ENCODE measurements at places on chromosomes 6 and 20. TPM values are rescaled to one million over a fixed set of nuclear protein-coding genes. Genes with fewer than 3 reads are reported as not detected.

The MOCS1 gene
- 6.4 TPM for total RNA-seq

The MCCD1 gene
- total RNA-seq, result not detected

DNA sequence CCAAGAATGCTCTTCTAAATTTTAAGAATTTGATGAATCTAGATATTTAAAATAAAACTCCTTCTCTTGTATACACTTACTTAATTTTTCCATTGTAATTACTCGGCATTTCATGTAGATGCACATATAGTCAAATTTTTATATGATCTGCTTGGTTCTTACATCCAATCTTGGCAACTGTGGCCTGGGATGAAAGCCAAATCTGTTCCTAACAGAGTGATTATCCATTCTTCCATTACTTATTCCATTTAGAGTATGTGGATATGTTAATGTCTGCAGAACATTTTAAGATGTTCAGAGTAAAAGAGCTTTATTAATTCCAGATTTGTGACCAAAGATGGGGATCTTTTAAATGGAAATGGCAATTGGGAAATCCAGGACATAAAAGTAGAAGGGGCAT is 144.1 kb upstream of the PDE7B start:
- peaks cover 13% of the 10 kb centered on the region for H3K4me1 ChIP-seq
- H3K27me3 ChIP-seq, result peaks cover 2% of the 10 kb centered on the region
- no peak overlapping the region for H3K4me3 ChIP-seq
- no peak overlapping the region for H3K27ac ChIP-seq
- DNase-seq, result no peak
- H3K36me3 ChIP-seq, result no peaks in the 10 kb centered on the region

- no peak for DNase-seq
- H3K27ac ChIP-seq, result no peak overlapping the region
- no peaks in the 10 kb centered on the region for H3K4me1 ChIP-seq
Observed at GRCh38 chr6:148682990-148683389, 63.8 kb upstream of the UST start.

DNA sequence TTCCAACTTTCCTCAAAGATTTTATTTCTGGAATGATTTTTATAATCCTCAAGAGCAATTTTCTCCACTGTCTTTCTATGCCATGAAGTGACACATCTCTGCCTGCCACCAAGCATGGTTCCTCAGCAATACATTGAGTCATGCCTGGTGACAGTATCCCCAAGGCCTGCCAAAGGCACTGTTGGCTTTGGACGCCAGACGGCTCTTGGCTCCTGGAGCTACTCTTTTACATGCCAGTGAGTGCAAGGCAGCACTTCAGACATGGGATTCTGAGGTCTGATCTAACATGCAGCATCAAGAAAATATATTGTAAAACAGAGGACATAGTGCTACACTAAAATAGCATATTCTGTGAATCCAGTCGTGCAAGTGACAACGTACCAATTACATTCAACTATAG is 20.1 kb upstream of the PLEKHG1 start:
- no peak overlapping the region for H3K4me3 ChIP-seq
- peaks cover under 1% of the 10 kb centered on the region for H3K4me1 ChIP-seq
- DNase-seq, result no peak
- H3K27me3 ChIP-seq, result peaks cover 6% of the 10 kb centered on the region
- no peak overlapping the region for H3K27ac ChIP-seq

GRCh38 chr20:2123720-2124119 is 22.1 kb downstream of the STK35 start:
- H3K4me1 ChIP-seq, result peaks cover 72% of the 10 kb centered on the region
- H3K27ac ChIP-seq, result no peak overlapping the region
- DNase-seq, result no peak

The PAX1 gene
- not detected for total RNA-seq

DNA sequence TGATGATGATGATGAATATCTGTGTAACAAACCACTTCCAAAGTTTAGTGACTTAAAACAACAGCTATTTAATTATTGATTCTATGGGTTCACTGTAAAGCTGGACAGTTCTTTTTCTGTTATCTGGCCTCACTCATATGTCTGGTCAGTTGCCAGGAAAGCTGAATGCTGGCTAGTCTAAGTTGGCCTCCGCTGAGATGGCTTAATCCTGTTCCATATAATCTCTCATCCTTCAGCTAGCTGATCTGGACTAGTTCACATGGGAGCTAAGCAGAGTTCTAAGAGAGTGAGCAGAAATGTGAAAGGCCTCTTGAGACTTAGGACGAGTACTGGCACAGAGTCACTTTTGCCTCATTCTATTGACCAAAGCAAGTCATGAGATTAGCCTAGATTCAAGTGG is 334.7 kb upstream of the FLRT3 start:
- no peaks in the 10 kb centered on the region for H3K4me1 ChIP-seq
- H3K27me3 ChIP-seq, result no peaks in the 10 kb centered on the region
- H3K4me3 ChIP-seq, result no peak overlapping the region
- DNase-seq, result no peak

The F13A1 gene
- total RNA-seq, result not detected

The PET117 gene
- total RNA-seq, result 18.7 TPM

The RIMS1 gene
- not detected for total RNA-seq
